ENCODE measurements at places on chromosomes 5 and 9. TPM values are rescaled to one million over a fixed set of nuclear protein-coding genes. Genes with fewer than 3 reads are reported as not detected.

DNA sequence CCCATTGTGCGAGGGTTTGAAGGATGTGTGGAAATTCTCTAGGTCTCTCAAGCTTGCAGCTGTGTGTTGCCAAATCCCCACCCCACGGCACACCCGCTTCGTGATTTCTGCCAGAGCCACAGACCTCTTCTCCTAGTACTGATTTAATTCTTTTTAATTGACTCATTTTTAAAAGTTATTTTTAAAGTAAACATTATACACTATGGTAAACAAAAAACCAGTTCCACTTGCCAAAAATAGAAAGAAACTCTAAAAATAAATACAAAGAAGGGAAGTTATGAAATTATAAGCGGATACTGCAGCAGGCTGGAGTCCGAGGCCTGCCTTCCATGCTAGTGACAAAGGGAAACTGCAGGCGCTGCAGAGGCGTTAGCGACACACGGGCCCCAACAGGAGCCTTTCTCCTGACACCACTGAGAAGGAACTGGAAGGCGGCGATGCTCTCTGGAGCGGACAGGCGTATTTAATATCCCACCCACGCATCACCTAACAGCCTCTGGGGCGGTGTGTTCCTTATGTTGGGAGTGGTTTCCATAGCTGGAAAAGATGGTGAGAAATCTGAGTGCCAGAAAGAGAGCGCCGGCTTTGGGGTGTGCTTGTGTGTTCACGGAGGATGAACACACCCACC, 122.5 kb downstream of the COL23A1 start:
- peak; percentile 36 for DNase-seq

GRCh38 chr5:39274398-39275085, 55.2 kb upstream of the FYB1 start:
- no peak for DNase-seq

Gene C7
- total RNA-seq, result 8.1 TPM

DNA sequence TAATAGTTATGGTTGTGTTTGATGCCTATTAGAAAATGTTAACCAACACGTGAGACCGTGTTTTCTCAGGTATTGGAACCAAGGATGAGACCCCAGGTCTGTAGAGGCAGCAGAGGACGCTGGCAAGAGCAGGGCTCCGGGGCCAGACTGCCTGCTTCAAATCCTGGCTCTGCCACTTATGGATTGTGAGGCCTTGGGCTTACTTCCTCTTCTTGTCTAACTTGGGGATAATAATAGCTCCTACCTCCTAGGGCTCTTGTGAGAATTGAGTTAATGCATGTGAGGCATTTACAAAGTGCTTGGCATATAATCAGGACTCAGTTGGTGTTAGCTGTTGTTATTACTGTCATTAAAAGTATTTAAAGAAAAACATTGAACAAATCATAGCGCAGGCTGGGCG, 85.5 kb upstream of the PITX1 start:
- DNase-seq, result no peak

Gene GLRX
- total RNA-seq, result 9.8 TPM

DNA sequence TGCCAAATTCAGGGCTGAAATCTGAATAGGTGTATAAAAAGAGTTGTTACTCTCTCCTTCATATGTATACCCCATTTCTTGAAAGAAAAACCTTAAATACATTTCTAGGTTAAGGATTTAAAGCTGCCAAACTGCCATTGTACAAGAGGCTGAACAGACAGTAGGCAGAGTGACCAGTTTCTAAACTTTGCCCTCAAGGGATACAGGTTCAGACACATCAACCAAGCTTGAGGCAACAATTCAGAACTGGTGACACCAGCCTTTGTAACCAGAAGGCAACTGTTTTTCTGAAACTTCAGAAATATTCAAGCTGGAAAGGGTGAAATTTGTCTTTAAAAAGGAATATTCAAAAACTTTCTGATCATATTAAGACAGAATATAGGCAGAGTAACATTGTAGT, 47.5 kb downstream of the FAM114A2 start:
- no peak for DNase-seq

Gene ANKRD31
- total RNA-seq, result 0.94 TPM

Gene ZBTB34
- total RNA-seq, result 83.0 TPM

DNA sequence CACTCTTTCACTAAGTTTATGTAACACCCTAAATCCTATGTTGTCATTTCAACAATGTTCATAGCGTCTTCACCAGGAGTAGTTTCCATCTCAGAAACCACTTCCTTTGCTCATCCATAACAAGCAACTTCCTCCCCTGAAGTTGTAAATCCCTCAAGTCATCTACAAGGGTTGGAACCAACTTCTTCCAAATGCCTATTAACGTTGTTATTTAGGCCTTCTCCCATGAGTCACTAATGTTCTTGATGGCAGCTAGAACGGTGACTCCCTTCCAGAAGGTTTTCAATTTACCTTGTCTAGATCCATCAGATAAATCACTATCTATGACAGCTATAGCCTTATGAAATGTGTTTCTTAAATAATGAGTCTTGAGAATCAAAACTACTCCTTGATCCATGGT, 73.3 kb upstream of the TARS1 start:
- no peak for DNase-seq

DNA sequence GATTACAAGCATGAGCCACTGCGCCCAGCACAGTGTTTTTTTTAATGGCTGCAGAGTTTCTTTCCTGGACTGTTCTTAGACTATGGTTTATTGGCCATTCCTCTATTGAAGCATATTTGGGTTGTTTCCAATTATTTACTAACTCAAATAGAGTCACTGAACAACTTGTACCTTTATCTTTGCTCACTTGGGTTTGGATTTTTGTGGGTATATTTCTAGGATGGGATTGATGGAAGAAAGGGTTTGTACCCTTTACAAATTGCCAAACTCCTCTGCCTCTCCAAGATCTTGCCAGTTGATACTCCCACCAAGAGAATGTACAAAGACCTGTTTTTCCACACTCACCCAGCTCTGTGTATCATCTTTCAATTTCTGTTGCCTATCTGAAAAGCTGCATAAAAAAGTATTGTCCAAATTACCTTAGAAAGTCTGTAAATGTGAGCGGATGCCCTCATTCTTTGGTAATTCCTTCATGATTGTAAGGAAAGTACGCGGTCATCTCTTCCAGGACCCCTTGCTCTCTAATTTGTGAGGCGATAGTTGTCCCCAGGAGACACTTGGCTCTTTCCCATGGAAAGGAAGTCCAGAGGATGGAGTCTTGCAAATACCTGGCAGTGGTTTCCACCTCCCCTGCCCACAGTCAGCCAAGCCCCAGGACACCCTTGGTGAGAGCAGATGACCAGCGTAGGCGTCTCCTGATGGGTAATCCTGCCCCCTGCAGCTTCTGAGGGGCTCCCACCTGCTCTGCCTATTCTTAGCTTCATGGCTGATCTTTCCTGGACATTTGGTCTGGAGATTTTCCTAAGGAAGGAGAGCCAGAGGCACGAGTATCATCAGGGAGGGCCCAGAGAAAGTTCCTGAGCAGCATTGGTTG, 33.0 kb downstream of the ARHGEF37 start:
- no peak for DNase-seq

- DNase-seq, result no peak
Measured at GRCh38 chr5:10301266-10301665, 6.4 kb downstream of the CMBL start.

DNA sequence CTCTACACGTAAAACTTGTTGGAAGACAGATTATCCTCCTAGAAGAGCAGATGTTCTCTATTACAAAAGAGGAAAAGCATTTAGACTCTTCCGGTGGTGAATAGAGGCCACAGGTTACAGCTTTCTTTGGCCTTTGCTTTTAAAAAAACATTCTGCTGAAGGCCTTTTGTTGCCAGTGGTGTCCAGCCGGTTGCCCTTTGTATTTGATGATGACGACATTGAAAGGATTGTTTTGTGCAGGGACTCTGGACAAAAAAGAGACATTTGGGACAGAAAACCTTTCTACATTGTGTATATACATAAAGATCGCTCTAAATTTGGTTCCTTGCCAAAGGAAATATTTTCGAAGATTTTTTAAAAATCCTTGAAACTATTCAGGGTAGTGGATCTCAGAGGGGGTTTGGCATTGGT, 180.3 kb downstream of the C9orf152 start:
- no peak for DNase-seq

DNA sequence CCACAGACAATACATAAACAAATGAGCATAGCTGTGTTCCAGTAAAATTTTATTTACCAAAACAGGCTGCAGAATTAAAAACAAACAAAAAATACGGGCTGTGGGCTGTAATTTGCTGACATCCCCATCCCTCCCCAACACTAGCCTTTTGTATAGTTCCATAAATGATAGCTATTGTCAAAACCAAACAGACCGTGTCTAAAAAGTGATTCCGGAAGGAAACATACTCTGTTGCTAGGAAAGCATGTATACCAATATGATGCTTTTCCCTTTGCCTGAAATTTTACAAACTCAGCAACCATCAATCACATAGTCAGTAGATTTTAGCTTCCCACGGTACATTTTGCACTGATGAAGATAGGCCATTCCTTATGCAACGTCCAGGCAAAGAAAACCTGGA, 80.0 kb downstream of the TMEM215 start:
- no peak for DNase-seq

- DNase-seq, result no peak
Measured at GRCh38 chr5:136513430-136513829, 148.1 kb upstream of the TRPC7 start.

All from occipital lobe (tissue), 3 donors.